ENCODE measurements at places on chromosomes 5 and 9.

DNA sequence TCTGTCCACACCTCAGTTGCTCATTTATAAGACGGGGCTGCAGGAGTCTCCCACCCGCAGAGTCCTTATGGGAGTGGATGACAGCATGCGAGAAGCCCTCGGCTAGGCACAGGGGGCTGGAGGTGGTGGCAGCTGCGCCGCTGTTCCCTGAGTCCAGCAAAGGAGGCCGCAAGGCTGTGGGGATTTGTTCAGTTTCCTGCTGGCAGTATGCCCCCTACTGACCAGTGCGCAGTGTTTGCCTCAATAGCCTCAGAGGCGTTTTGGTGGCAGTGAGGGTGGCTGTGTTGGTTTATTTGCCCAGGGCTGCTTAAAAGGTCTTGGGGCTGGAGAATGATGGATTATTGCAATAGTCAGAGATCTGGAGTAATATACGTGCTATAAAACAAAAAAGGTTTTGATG is 176.3 kb upstream of the OTULINL start:
- DNase-seq = no peak

DNA sequence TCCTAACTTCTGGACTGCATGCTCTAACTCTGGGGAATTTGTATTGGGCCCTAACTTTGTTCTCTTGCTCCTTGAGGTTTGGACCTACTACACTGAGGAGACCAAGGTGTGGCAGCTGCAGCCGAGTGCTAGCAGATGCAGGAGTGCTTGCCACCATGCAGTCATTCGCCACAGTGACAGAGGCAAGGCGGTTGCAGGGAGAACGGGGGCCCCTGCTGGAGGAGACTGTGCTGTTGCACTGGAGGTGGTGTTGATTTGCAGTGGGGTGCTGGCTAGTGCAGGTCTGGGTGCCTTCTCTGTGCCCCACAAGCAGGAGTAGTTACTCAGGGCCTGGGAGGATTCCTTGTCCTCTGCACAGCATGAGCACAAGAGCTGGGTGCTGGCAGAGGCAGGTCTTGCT is 22.4 kb upstream of the DIRAS2 start:
- no peak for DNase-seq

- no peak for DNase-seq
Observed at GRCh38 chr9:82271106-82271561, 282.6 kb downstream of the SPATA31D1 start.

DNA sequence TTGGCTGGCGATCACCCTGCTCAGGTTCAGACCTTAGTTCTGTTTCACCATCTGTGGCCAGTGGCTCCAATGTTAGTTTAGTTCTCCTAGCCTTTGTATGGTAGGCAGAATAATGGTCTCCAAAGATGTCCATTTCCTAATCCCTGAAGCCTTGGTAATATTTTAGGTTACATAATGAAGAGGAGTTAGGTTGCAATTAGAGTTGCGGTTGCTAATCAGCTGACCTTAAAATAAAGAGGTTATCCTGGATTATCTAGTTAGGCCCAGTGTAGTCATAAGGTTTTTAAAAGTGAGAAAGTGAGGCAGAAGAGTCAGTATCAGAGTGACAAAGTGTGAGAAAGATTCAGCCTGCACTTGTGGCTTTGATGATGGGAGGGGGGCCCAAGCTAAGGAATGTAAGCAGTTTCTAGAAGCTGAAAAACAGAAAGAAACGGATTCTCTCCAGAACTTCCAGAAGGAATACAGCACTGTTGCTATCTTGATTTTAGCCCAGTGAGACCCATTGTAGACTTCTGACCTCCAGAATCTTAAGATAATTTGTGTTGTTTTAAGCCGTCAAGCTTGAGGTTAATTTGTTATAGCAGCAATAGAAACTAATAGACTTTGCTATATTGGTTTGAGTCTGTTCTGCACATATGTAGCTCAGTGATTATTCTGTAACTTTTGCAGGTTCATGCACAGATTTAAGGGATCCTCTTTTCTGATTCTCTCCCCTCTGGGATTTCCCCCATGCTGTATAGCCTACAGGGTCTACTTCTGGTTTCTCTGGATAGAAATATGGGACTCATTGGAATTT is 21.6 kb downstream of the LNPEP start:
- DNase-seq = peak; percentile 71

DNA sequence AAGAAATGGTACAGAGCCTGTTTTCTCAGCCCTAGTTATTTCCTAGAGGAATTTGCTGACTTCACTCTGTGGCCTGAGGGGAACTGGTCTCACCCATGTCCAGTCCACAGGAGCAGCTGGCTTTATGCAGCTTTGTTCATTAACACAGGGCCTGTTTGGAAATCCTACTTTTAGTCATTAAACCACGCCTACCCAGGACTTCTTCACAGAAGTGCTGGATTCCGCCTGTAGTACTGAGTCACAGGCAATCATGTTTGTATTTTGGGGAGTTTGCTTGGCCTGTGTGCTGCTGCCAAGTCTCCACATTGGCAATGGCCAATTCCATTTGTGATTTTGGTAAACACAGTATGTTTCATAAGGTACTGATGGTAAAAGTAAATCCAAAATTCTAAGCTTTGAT is 52.8 kb downstream of the CTNND2 start:
- no peak for DNase-seq

DNA sequence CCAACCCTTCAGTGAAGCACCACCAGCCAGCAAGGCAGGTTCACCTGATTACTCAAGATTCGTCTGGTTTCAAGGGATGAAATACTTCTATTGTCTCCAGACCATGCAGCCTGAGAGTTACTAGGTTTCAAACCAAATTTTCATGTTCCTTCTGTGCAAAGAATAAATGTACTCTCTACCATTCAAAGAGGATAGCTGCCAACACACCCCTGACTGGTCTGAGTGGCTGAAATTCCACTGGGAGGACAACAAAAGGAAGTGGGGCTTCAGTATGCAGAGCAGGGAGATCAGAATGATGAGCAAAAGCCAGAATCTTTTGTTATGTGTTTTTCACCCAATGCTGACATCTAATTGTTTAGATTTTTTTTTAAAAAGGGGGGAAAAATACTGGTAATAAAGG is 356.3 kb downstream of the BNC2 start:
- DNase-seq = no peak

GRCh38 chr5:179475208-179475751 is 75.1 kb upstream of the RUFY1 start:
- DNase-seq = no peak

- no peak for DNase-seq
Observed at GRCh38 chr5:135578685-135579341, at the start of gene CXCL14. Gene CXCL14, minus strand, starts transcription at chr5:135578991. Its CDS starts 213 bp downstream, at chr5:135578778.

DNA sequence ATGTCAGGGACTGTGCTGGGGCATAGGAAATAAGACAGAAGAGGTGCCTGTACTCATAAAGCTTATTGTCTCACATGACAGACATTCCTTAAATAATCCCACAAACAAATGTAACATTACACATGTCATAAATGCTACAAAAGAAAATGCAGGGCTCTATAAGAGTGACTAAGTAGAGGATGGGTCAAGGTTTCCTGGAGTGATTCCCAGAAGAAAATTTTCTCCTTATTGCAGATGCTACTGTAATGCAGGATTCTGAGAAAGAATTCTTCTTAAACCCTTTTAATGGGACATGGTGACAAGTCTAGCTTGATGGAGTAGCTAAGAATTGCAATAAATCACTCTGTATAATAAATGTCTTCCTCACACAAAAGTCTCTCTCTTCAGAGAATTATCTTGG is 55.7 kb downstream of the SH3TC2 start:
- DNase-seq = no peak

GRCh38 chr5:149615976-149616375 is 34.7 kb downstream of the ARHGEF37 start:
- DNase-seq = no peak

- no peak for DNase-seq
Observed at GRCh38 chr9:9912459-9912858, 700.3 kb downstream of the PTPRD start.

- no peak for DNase-seq
Observed at GRCh38 chr9:110655754-110656641, 12.6 kb upstream of the MUSK start.

GRCh38 chr5:58786035-58786434 is 203.2 kb downstream of the RAB3C start:
- no peak for DNase-seq

GRCh38 chr9:129225815-129226214 is 47.8 kb upstream of the IER5L start:
- DNase-seq = peak; percentile 65

All from natural killer cell treated with Interleukin-12 subunit alpha and Interleukin-12 subunit beta and Interleukin-15 and Interleukin-18, amount 100 ng/mL, for 72 hours (primary cell).